Activated naive CD8-positive, alpha-beta T cell treated with anti-CD3 and anti-CD28 coated beads, Interleukin-2, amount 50 U/mL, for 16 hours (primary cell): ENCODE measurements at places on chromosomes 11 and 22.
A peak's percentile ranks its signal among the peaks of the same experiment; 100 is the strongest.

DNA sequence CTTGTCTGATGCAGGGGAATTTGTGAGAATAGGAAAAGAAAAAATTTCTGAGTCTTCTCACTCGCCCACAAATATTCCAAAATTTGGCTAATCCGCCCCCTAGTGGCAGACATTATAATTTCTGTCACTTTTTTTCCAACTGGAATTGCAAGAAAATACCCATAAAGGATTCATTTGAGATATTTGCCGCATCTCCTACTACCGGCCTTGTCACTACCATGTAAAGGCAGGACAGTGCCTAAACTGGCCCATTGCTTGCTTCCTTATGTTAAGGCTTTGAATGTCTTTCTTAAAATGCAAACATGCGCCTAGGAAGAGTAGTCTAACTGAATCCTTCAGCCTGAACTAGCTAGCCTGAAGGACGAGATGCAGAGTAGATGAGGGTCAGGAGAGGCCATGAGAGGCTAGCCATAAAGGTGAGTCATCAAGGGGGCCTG is 9.3 kb upstream of the CEP295 start:
- peak; percentile 5 for DNase-seq

DNA sequence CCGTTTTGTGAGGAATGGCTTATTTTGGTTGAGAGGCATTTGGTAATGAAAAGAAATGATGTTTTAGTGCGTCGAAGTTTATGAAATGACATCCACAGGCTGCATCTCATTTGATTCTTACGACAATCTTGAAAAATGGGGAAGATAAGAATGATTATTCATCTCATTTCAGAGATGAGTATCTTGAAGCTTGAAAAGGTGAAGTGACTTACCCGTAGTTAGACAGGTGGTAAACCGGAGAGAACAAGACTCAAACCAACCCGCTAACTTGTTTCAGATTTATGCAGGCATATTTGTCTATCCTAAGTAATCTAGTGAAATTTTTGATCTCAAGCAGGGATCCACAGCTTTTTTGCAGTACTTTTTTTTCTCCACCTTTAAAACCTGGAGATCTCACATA is 9.1 kb upstream of the SORL1-AS1 start:
- no peak for DNase-seq

DNA sequence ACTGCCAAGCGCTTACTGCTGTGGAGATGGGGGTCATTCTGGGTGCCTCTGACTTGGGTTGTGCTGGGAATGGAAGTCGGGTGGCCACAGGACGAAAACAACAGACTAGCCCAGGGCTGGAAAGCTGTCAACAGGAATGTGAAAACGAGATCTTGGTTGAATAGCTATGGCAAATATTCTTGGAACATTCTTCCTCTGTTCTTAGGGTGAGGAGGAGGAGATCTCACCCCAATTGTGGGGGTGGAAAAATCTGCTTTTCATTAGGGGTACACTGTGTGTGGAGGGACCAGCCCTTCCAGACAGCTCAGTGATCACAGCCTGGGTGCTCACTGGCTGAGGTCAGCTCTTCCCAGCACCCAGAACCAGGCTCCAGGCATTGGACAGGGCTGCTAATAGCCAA is 52.0 kb upstream of the PRSS23 start:
- DNase-seq: no peak

DNA sequence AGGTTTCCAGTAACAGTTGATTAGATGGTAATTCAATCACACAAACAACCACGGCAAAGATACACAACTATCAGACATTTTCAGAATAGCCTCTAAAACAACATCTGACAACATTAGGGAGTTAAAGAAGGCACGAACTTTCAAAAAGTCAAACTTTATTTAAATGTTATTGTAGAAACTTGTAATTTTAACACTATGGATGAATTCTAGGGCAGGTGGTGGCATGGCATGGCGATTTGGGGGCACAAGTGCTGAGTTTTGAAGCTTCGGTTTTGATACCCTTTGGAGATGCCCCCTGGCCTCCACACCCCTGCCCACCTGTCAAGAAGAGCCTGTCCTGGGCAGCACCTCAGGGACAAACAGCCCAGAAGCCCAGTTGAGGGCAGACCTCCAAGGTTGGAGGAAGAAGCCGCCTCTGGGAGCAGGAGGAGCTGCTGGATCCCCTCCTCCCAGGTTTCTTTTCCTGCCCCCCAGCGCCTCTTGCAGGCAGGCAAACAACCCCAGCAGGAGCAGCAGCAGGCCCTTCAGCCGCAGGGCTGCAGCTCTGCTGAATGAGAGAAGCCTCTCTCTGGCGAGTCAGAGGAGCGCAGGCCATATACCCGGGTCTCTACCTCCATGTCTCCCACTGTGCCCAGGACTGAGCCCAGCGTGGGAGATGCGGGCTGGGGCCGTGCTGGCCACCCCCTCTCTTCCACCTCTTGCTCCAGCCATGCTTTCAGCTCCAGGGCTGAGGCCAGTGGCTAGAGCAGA is 102.1 kb upstream of the IGLL5 start:
- no peak for DNase-seq

DNA sequence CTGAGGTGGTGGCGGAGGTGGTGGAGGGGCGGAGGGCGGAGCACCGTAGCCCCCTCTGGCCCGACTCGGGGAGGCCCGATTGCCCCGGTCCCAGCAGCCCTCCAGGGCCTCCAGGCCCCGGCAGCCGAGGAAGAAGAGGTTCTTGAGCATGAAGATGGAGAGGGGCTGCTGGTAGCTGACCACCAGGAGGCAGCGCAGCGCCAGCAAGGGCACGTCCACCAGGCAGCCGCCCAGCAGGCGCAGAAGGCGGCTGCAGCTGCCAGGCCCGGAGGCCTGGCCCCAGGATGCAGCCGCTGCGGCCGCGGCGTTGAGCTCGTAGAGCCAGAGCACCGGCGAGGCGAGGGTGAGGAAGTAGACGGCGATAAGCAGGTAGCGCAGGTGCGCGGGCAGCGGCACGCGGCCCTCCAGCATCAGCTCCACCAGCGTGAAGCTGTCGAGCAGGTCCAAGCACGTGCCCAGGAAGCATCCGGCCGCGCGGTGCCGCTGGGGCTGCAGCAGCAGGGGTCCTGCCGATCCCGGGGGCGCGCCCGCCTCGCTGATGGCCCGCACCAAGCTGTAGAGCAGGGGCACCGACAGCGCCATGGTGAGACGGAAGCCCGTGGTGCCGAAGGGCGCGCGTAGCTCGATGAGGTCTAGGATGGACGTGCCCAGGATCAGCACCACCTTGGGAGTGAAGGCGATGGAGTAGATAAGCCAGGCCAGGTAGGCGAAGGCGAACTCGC is 1.5 kb downstream of the TMEM121B start:
- DNase-seq: no peak

DNA sequence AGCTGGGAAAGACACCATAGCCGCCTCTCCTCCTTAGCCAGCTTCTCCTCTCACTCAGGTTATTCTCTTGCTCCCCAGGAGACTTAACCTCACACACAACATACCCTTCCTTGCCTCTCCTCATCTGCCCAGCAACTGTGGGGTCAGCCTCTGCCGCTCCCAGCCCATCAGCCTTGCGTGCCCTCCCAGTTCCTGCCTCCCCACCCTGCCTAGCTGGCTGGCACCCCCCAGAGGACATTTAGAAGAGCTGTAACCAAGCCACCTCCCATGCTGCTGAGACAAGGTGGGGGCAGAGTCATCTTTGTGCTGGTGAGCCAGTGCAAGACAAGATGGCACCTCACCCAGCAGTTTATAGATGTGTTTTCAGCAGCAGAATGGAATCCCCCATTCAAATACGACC is 38.2 kb downstream of the TOM1 start:
- DNase-seq: no peak

- DNase-seq: no peak
These were observed 3.9 kb upstream of the SMIM38 start for GRCh38 chr11:69151836-69152235.

- no peak for DNase-seq
These were observed 138.9 kb downstream of the LARGE1 start for GRCh38 chr22:33781411-33781810.

DNA sequence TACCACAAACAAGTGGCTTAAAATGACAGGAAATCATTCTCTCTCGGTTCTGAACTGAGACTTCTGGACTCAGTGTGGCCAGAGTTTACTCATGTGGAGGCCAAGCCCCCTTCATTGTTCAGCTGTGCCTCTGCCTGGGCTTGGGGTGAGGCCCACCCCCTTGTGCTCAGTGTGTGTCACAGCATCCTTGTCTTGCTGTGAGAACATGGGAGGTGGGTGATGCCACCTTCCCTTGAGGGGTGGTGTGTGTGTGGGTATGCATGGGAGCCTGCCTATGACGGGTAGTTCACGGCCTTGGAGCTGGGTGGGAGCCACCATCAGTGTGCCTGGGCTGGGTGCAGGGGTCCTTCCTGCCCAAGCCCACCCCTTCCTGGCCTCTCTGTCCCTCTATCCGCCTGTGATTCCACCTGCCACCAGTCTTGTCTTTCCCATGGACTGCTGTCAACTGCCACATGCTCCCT is 101.7 kb downstream of the MORC2 start:
- DNase-seq: no peak

- no peak for DNase-seq
These were observed 52.3 kb downstream of the SLC22A12 start for GRCh38 chr11:64643256-64643881.

- no peak for DNase-seq
These were observed 81.9 kb upstream of the SLC25A18 start for GRCh38 chr22:17481424-17481823.
